ENCODE measurements at places on chromosomes 7 and 10. TPM values are rescaled to one million over a fixed set of nuclear protein-coding genes. Genes with fewer than 3 reads are reported as not detected.

GRCh38 chr7:24727154-24728120 is 29.8 kb downstream of the GSDME start:
- no peak for DNase-seq

GRCh38 chr7:4631380-4632179 is 50.5 kb upstream of the FOXK1 start:
- DNase-seq, result no peak

GRCh38 chr7:44858161-44858560 is 10.3 kb upstream of the H2AZ2 start:
- DNase-seq, result no peak

GRCh38 chr7:25087855-25088254 is 37.2 kb downstream of the CYCS start:
- no peak for DNase-seq

GRCh38 chr7:134459981-134460380 is 1.1 kb upstream of the AKR1B1 start:
- no peak for DNase-seq

- DNase-seq, result no peak
Observed at GRCh38 chr10:44196008-44196320, 188.9 kb downstream of the CXCL12 start.

DDC gene
- 1.2 TPM for total RNA-seq
